ENCODE measurements at places on chromosomes 7 and 10.

- peak; percentile 71 for DNase-seq
These were observed 15.4 kb downstream of the ACSL5 start for GRCh38 chr10:112389271-112389822.

DNA sequence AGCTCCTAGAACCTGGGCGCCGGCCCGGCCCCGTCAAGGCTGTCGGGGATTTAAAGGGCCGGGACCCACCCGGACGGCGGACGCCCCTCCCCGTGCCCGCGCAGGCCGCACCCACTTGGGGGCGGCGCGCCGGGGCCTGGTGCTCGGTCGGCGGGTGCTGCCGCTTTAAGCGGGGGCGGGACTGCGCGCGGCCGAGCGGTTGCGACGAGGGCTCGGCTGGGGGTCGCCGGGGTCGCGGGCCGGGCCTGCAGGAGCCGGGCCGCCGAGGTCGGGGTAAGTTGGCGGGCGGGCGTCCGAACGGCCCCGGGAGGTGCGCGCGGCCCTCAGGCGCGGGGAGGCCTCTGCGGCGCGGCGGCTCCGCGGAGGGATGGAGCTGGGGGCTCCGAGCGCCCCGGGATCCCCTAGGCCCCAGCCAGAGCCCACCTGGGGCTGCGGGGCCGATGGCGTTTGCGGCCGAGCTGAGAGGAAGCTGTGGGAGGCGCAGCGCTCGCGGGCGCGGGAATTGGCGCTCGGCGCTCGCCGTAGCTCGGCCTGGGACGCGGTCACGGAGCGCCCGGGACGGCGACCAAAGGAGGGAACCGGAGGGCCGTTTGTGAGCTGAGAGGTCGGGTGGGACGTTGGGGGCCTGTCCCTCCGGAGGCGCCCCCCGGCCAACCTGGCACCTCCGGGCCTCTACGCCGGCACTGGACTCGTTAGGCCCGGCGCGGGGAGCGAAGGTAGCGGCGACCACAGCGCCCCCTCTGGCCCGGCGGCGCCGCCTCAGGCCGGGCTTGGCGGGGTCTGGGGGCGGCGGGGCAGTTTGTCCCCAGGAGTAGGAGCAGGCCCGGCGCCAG lies at the start of gene TRRAP:
TRRAP (plus strand) TSS at position 168 of the 833 bp plus-strand sequence. CDS start 2,619 bp downstream, outside the sequence.
- DNase-seq: peak; percentile 68

GRCh38 chr7:117158941-117159697 lies 163.7 kb downstream of the WNT2 start:
- no peak for DNase-seq

GRCh38 chr10:247480-247879 lies 112.2 kb downstream of the ZMYND11 start:
- DNase-seq: no peak

DNA sequence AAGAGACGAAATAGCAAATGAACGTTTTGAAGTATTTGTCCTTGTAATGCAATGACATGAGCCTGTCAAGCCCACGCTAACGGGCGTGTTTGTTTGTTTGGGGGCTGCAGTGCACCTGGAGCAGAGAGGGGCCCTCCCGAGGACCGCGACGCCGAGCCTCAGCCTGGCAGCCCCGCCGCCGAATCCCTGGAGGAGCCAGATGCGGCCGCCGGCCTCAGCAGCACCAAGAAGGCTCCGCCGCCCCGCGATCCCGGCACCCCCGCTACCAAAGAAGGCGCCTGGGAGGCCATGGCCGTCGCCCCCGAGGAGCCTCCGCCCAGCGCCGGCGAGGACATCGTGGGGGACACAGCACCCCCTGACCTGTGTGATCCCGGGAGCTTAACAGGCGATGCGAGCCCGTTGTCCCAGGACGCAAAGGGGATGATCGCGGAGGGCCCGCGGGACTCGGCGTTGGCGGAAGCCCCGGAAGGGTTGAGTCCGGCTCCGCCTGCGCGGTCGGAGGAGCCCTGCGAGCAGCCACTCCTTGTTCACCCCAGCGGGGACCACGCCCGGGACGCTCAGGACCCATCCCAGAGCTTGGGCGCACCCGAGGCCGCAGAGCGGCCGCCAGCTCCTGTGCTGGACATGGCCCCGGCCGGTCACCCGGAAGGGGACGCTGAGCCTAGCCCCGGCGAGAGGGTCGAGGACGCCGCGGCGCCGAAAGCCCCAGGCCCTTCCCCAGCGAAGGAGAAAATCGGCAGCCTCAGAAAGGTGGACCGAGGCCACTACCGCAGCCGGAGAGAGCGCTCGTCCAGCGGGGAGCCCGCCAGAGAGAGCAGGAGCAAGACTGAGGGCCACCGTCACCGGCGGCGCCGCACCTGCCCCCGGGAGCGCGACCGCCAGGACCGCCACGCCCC lies 118.5 kb downstream of the CYTH3 start:
- no peak for DNase-seq

GRCh38 chr10:103719036-103719435 lies 136.3 kb downstream of the SH3PXD2A start:
- no peak for DNase-seq

- DNase-seq: no peak
These were observed 2.5 kb downstream of the DGKB start for GRCh38 chr7:14900051-14900450.

GRCh38 chr10:48610585-48611093 lies 5.8 kb upstream of the ARHGAP22 start:
- DNase-seq: no peak

- no peak for DNase-seq
These were observed 35.2 kb downstream of the PANK1 start for GRCh38 chr10:89609833-89610346.

DNA sequence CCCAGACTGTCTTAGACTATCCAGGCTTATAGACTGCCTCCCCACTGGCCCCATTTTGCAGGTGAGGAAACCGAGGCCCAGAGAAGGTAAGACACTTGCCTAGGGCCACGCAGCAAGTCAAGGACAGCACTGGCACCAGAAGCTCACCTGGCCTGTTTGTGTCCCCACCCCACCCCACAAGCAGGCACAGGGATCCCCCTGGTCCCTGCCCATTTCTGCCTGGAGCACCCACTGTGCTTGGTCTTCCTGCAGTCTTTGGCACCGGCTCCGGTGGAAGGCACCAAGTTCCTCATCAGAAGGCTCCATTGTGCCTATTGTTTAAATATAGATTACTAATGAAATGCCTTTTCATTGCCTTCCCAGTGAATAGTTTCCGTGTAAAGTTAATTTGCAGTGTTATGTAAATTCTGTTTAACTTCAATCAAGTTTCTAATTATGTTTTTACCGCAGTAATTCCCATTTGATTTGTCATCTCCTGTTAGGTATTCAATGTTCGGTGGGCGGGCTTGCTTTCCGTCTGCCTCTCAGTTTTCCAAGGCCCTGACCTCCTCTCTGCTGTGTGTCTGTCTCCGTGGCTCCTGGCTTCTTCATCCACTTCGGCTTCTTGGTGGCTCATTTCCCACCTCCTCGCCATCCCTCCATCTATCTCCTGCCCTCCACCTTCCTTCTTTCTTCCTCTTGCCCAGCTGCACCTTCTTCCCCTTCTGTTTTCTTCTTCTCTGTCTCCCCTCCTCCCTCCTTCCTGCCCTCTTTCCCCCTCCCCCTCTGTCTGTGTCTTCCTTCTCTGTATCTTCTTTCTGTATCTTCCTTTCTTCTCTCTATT lies 75.8 kb downstream of the ZMIZ1 start:
- no peak for DNase-seq

- DNase-seq: no peak
These were observed 36.0 kb downstream of the COL17A1 start for GRCh38 chr10:104049504-104050250.

DNA sequence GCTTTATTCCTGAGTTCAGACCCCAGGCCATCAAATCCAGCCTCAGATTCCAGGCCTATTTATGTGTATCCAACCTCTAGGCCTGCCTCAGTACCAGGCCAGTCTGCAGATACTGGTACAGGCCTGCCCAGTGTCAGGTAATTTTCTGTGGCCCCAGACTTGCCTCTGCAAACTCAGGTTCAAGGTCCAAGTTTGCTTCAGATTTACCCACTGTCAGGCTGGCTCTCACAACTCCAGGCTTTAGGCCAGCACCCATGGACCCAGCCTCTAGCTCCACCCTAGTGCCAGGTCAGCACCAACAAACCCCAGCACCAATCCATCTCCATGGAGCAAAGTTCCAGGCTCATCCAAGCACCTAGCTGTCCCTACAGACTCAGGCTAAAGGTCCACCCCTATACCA lies 169.7 kb downstream of the ITGB1 start:
- DNase-seq: no peak

GRCh38 chr7:148700661-148701064 lies 2.0 kb downstream of the CUL1 start:
- peak; percentile 47 for DNase-seq

DNA sequence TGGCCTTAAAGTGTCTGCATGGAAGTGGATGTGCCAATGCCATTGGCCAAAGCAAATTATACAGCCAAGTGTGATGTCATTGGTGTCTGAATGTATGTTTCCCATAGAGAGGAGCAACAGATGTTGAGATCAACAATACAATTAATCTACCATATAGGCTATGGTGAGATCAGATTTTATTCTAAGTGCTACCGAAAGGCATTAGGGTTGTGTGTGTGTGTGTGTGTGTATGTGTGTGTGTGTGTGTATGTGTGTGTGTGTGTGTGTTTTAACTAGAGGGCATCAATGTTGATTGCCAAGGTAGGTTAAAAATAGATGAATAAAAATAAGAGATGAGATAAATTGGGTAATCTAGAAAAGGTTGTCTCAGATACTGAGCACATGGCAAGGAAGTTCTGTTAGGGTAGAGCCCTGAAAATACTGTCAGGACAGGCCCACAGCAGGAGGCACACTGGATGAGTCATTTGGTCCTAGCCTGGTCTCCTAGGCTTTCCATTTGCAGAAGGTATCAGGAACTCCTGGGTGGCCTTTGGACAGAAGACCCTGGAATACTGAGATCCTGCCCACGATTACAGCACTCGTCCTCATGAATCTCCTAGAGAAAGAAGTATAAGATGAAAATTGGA lies 446.0 kb upstream of the PODXL start:
- no peak for DNase-seq

DNA sequence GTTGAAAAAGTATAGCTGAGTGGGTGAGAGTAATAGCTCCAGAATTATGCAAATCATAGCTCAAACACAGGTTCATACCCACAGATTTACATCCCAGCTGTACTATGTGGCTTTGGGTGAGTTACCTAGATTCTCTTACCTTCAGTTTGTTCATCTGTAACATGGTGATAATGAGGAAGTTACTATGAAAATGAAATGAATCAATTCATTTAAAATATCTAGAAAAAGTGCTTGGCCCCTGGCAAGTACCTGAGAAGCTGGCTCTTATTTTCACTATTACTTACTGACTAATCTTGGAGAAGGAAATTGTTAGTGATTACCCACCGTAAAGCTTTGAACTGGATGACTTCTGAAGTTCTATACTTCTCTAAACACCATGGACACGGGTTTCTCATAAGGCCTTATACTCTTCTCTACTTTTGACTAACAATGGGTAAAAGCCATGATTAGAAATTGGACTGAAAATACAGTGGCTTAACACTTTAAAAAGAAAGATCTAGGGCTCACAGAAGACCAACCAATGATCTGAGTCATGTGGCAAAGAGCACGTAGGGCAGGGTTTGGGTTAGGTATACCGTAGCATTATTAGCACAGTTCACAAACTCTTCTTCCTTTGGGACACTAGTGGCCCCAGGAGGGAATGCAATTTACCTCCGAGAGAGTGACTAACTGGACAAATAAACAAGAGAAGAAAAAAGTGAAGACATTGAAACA lies 149.2 kb downstream of the PLPP4 start:
- no peak for DNase-seq

GRCh38 chr7:115297656-115298055 lies 375.8 kb downstream of the MDFIC start:
- DNase-seq: no peak

GRCh38 chr10:124916098-124916584 lies 25.8 kb upstream of the ZRANB1 start:
- no peak for DNase-seq

- no peak for DNase-seq
These were observed 118.0 kb downstream of the WDFY4 start for GRCh38 chr10:48802611-48803071.

- DNase-seq: no peak
These were observed 74.9 kb downstream of the HDAC9 start for GRCh38 chr7:18570441-18570840.

- DNase-seq: no peak
These were observed 305.7 kb downstream of the FZD1 start for GRCh38 chr7:91569728-91570457.

- no peak for DNase-seq
These were observed 175.8 kb upstream of the PPP2R2D start for GRCh38 chr10:131724891-131725580.

DNA sequence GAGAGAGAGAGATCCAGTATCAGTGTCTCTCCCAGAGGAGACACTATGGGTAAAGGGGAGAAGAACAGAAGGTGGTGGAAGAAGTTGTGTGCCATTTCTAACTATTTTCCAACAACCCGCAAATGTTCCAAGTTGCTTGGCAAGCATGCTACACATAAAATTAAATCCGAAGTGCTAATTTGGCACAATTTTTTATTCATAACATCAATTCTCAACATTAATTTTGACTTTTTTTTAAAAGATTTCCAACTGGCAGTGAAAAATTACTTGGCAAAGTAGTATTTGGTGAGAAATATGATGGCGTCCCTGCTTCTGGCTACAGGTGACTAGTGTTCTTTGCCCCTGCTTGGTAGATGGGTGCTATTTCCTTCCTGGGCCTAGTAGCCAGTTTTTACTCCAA lies 622.0 kb downstream of the SORCS1 start:
- no peak for DNase-seq

- no peak for DNase-seq
These were observed 6.8 kb downstream of the MYO1G start for GRCh38 chr7:44971902-44972441.

DNA sequence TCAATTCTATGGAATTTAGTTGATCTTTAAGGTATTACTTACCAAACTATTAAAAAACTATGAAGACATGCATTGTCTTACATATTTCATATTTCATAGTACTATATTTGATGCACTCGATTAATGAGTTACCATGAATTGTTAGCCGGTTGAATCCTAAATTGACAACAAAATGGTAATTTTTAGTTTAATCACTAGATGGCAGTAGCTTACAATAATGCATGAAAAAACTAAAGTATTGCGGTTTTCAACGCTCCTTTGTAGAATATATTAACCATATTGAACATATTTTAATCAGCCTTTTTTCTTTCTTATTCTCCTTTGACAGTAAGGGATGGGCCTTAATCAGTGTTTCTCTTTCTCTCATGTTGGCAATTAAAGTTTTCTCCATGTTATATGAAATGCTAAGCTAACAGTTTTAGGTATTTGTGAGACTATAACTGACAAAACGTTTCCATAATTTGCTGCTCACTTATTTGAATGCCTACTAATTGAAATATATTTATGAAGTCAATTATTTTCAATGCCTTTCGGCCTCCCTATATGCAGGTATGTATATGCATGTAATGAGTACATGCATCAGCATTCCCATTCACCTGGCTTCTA lies 48.5 kb upstream of the ARL4A start:
- peak; percentile 68 for DNase-seq

- no peak for DNase-seq
These were observed 1.0 kb upstream of the KCP start for GRCh38 chr7:128911423-128912031.

- no peak for DNase-seq
These were observed 703.7 kb upstream of the FZD8 start for GRCh38 chr10:36345807-36346206.
